NCI-H1417 (cell line): ENCODE measurements at places on chromosomes 4 and X.

GRCh38 chrX:115561605-115562479 lies 868 bp downstream of the PLS3 start:
- peak; percentile 83 for DNase-seq

- no peak for DNase-seq
Measured at GRCh38 chr4:88705805-88706492, 8.3 kb upstream of the NAP1L5 start.

- DNase-seq, result no peak
Measured at GRCh38 chrX:120794525-120794975, 81.1 kb downstream of the CT47B1 start.

- DNase-seq, result no peak
Measured at GRCh38 chrX:24426921-24427746, 38.0 kb upstream of the PDK3 start.

GRCh38 chr4:169254546-169254983 lies 16.2 kb downstream of the SH3RF1 start:
- no peak for DNase-seq

GRCh38 chr4:48526406-48526805 lies 36.4 kb downstream of the ZAR1 start:
- no peak for DNase-seq

DNA sequence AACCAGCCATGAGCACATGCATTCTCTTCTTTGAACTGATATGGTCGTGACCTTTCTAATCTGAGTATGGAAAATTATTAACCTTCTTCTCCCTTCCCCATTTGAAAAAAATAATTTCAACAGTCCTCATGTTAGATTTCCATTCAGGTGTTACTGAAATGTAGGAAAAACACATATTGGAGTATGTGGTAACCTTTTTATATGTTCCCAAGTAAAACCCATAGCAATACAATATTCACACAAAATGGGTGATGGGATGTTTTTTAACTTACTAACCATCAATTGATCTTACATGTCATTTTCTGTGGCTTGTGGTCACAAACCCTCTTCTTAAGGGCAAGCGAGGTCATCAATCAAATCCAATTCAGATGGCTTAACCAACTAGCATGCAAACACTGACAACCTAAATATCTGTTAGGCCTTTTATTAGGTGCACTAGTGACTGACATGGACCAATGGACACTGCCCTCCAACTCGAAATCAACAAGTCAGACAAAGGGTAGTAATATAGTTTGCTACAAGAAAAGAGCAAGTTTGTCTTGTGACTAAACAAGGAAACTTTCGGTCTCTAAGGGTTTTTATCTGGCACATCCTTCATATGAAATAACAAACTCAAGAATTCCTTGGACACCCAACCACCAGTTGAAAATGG lies 74.3 kb downstream of the CAMK2D start:
- DNase-seq, result no peak

DNA sequence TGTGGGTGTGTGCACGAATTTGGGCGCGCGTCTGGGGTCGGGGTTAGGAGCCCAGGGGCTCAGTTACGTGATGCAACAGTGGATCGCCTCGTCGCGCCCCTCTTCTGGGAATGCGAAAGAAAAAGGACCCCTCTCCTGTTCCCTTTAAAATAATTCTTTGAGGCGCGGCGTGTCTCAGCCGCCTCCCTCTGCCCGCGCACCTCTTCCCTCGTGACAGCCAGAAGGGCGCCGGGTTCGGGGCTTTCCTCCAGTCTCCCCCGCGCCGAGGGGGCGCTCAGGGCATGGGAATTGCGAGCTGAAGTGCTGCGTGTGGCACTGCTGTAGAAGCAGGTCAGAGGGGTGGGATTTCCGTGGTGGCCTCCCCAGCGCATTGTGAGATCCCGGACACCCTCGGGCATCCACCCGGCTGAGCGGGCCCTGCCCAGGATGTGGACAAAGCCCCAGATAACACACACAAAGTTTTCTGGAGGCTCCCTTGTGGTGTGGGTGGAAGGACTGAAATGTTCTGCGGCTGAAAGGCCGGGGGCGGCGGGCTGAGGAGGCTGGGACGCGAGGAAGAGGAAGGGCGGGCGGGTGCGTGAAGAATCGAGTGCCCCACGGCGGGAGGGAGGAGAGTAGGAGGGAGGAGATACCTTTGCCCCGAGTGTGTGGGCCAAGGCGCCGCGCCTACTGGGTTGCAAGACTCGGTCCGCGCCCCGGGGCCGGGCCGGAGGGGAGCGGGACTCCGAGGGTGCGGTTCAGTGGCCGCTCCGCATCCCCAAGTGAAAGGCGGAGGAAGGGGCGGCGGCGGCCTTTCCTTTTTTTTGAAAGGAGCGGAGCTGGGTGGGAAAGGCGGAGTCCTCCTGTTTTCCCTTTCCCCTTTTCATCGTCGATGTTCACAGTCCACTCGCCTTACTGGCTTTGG lies 752 bp downstream of the SEPTIN11 start:
- DNase-seq, result peak; percentile 80

- DNase-seq, result peak; percentile 35
Measured at GRCh38 chr4:79164907-79165610, 160.8 kb downstream of the NAA11 start.

GRCh38 chr4:88441696-88442095 lies 15.2 kb upstream of the HERC5 start:
- no peak for DNase-seq

GRCh38 chr4:25759101-25759500 lies 103.5 kb downstream of the SLC34A2 start:
- no peak for DNase-seq

DNA sequence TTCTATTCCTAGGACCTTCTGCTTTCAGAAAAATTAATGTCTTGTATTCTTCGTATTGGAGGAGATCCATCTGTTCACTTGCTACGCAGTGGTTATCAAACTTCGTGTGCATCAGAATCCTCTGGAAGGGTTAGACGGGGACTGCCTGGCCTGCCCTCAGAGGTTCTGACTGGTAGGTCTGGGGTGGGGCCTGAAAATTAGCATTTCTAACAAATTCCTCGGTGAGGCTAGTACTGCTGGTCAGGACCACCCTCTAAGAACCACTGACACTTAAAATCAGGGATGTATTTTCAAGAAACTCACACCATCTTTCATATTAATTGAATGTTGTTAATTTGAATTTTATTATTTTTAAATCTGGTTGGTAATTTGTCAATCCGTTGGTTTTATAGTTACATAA lies 63.0 kb downstream of the MAPK10 start:
- no peak for DNase-seq
